ENCODE measurements at places on chromosomes 1 and 21.

DNA sequence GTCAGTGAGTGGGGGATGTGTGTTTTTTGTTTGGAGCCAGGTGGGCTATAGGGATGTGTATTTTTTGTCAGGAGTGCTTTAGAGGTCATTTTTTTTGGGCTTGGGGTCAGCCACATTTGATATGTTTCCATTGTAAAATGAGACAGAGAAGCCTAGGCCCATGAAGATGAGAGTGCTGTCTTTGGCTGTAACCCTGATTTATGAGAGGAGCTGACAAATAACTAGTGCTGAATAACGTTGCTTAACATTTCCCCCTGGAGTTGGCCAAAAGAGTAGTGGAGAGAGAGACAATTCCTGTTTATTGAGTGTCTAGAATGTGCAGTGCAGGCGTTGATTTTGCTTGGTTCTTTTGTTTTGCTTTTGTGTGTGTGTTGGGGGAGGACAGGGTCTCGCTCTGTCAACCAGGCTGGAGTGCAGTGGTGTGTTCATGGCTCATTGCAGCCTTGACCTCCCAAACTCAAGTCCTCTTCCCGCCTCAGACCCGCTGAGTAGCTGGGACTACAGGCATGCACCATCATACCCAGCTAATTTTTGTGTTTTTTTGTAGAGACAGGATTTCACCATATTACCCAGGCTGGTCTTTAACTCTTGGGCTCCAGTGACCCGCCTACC, 64.7 kb downstream of the S1PR1 start:
- no peak for DNase-seq

DNA sequence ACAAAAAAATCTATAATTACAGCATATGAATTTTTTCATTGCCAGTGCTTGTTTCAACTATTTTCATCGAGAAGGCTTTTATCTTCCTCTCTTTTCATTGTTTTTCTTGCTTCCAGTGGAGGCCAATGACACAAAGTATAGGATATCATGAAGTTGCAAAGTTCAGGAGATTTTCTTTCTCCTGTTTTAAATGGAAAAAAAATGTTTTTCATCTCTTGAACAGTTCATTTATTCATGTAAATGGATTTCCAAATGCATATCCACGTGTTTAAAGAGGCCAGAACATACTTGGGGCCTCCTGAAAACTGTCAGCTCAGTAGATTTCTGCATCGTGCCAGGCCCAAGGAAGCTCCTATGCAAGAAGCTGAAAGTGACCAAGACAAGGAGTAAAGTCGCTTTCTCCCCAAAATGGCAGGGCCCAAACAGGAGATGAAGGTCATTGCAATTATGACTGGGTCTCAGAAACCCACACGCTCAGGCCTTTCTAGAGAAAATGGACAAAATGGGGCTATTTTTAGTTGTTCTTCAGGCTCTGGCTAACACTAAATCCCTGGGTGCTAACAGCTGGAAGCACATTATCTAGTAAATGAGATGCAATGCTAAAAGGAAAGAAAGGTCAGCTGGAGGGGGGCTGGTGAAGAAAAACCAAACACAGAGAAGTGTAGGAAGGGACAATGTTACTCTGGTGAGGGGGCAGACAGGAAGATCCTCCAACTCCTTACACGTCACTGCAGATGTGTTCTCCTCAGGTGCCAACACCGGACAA, 136.9 kb upstream of the C8B start:
- DNase-seq: no peak

GRCh38 chr21:23939369-23940065, 1667.8 kb downstream of the MRPL39 start:
- DNase-seq: no peak

- DNase-seq: no peak
Observed at GRCh38 chr21:27466140-27466539, 499.3 kb upstream of the ADAMTS5 start.

GRCh38 chr1:7249516-7249915, 464.3 kb downstream of the CAMTA1 start:
- DNase-seq: no peak

- no peak for DNase-seq
Observed at GRCh38 chr1:220879076-220879508, at the start of gene HLX. TSS of gene HLX (plus strand) at chr1:220879443. CDS start at chr1:220879858, 415 bp downstream.

DNA sequence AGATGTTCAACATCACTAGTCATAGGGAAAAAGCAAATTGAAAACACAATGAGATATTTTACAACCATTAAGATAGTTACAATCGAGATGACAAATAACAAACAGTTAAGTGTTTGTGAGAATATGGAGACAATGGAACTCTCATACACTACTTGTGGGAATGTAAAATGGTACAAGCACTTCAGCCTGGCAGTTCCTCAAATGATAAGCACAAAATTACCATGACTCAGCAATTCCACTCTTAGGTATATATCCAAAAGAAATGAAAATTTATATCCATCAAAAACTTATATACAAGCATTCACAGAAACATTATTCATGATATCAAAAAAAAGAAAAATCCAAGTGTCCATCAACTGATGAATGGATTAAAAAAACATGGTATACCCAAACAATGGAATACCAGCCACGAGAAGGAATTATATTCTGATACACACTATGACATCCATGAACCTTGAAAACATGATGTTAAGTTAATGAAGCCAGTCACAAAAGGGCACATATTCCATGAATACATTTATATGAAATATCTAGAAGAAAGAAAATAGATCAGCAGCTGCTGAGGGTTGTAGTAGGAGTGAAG, 76.4 kb downstream of the EVI5 start:
- no peak for DNase-seq

DNA sequence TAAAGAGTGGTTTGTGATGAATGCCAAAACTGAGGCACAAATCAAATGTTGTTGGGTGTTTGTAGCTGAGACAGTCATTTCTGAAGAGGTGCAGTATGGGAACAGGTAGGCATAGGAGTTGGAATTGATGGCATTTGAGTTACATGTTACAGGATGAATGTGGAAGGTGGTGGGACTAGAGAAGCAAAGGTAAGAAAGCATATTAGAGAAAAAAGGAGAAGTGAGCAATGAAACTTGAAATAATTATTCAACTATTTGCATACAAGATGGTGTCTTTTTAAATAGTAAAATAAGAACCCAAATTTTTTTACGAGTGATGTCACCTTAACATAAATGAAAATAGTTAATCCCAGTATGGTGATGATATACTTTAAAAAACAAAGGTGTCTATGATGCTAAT, 40.2 kb upstream of the METTL18 start:
- DNase-seq: no peak
